ENCODE measurements at places on chromosomes 1 and 21. TPM values are rescaled to one million over a fixed set of nuclear protein-coding genes. Genes with fewer than 3 reads are reported as not detected.

Gene GLIS1
- 0.21 TPM for total RNA-seq

Gene ZNF644
- 85.2 TPM for total RNA-seq

Gene BARHL2
- 0.15 TPM for total RNA-seq

Gene RHBDL2
- total RNA-seq: 0.84 TPM

DNA sequence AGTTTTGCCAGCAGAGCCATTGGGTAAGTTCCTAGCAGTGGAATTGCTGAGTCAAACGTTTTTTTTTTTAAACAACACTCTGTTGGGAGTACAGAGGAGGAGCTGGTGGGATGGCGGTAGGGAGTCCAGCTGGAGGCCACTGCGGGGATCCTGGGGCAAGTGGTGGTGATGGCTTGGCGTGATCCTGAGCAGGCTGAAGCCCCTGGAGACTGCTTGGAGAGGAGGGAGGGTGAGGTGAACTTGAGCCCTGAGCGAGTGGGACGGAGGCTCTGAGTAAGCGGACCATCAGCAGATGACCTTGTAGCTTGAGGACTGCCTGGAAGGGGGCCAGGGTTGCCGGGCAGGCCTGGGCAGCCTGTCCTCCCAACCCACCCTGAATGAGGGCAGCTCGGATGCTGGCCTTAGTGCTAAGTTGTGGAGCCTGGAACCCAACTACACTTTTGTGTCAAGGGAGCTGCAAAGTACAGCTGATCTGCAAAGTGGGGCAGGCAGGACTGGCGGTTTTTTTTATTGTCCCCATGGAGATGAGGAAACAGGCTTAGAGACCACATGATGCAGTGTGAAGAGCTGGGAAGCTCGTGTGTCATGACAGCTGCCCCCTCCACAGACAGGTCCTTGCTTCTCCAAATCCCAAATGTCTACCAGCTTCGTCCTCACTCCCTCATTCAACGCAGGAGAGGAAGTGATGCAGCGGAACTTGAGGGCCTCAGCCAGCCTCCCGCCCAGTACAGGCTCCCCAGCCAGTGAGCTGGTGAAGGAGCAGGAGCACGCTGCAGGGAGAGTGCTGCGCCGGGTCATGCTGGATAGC, 20.2 kb downstream of the MRPL37 start:
- DNase-seq: no peak

- no peak for DNase-seq
Observed at GRCh38 chr1:230641900-230642262, 400 bp upstream of the COG2 start.

- no peak for DNase-seq
Observed at GRCh38 chr1:3898994-3899753, 898 bp downstream of the C1orf174 start.

DNA sequence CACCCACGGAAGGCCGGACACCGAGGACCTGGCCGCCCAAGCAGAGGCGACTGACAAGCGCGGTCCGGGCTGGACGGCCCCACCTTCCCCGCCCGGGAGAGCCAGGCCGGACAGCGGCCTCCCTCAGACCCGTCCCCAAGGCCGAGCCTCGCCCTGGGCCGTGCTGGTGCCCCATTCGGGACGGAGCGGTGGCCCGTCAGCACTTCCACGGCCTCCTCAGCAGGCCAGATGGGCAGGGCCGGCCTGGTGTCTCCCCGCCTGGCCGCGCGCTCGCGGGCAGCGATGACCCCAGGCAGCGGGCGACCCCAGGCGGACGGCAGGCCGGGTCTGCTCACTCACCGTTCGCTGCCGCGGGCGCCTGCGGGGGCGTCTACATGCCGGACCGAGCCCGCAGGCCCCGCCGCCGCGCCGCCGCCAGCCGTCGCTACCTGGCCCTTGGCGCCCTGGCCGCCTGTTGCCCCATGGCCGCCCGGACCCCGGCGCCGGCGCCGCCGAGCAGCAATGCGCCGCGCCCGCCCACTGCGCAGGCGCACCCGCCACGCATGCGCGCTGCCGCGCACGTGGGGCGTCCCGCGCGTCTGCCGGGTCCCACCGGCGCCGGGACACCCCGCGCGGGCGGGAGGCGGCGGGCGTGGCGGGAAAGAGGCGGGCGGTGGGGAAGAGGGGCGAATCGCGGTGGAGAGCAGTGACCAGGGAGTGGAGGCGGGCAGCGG, at the start of gene NADK:
Gene NADK (minus strand): TSS at position 521 of the 713 bp plus-strand sequence. CDS start 13,064 bp downstream, outside the sequence.
- DNase-seq: peak; percentile 79

- DNase-seq: no peak
Observed at GRCh38 chr1:215476541-215476940, 90.6 kb upstream of the KCTD3 start.

- DNase-seq: no peak
Observed at GRCh38 chr21:42563261-42563660, 49.6 kb downstream of the SLC37A1 start.

- DNase-seq: no peak
Observed at GRCh38 chr1:22176258-22176657, 33.4 kb upstream of the WNT4 start.

DNA sequence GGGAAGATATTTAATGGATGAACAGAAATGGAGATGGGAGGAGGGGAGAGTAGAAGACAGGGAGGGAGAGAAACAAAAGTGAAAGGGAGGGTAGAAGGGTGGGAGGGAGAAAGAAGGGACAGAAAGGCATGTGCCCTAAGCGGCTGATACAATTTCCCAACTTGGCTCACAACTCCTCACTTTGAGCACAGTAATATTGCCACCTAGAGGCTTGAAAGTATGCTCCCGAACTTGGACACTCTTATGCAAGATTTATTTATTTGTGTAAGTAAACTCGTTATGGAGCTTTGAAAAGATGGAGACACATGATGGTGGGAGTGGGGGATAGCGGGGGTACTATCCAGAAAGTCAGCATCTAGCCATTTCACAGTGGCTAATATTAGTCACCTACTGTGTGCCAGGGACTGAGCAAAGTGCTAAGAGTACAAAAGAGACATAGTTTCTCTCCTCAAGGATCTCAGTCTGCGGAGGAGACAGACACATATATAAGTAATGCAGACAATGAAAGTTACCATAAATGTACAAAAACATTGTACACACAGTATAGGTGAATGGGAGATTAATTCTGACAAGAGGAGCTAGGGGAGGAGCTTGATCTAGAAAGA, 189.7 kb downstream of the SEC16B start:
- no peak for DNase-seq

GRCh38 chr1:81466961-81467360, 333.8 kb upstream of the ADGRL2 start:
- no peak for DNase-seq

GRCh38 chr1:43377831-43378230, 10.0 kb upstream of the ELOVL1 start:
- DNase-seq: no peak

DNA sequence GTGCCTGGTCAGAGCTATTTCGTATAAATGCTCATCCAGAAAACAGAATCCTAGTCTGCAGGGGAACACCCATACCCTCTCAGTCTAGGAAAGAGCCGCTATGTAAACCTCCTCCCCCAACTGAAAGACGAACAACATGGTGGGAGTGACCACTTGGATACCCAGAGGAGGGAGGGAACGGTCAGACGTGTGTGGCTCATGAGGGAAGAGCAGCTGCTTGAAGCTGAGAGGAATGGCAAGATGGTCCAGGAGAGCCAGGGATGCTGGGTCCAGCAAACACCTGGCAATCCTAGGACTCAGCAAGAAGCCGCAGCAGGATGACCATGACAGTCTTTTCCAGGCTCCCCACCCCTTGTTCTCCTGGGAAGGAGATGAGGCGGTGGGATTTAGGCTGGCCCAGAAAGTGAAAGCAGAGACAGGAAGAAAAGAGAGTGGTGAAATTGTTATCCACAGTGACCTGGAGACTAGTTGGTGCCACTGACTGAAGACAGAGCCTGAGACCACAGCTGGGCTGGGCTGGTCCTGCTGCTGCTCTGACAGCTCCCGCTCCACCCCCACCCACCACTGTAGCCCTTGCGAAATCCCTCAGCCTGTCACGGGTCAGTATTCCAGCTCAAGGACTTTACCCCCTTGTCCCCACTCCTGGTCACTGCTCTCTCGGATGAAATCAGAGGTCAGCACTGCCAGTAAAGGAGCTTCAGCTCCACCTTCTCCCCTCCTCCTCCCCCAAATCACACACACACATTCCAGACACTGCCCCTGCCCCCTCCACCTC, 3.6 kb downstream of the CERS2 start:
- DNase-seq: no peak

GRCh38 chr1:71047635-71048607, at the start of gene PTGER3:
TSS of gene PTGER3 (minus strand) at chr1:71047816. CDS start at chr1:71047577, 239 bp downstream.
- no peak for DNase-seq

DNA sequence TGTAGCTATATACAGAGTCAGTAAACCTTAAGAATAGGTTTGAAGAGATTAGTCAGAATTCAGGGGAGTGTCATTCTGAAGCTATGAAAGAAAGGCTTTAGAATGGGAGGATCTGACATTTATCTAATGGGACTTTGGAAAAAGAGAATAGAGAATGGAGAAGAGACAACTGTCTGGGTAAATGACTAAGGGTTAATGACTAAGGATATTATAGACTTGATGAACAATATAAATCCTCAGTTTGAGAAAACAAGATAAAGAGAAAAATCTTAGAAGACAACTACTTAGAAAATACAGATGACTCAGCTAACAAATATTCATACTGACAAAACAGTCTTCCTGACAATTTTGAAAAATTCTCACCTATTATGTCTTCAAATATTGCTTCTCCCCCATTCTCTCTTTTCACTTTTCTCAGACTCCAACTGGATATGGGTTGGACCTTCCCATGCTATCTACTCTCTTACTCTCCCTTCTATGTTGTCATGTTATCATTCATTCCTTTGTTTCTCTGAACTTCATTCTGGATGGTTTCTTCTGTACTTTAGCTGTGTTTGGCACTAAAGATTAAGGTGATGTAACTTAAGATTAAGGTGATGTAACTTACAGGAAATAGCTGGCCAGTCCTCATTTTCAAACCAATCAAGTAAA, 20.4 kb downstream of the SLC16A1 start:
- no peak for DNase-seq

- DNase-seq: no peak
Observed at GRCh38 chr21:35198982-35199732, 150.1 kb upstream of the RUNX1 start.

DNA sequence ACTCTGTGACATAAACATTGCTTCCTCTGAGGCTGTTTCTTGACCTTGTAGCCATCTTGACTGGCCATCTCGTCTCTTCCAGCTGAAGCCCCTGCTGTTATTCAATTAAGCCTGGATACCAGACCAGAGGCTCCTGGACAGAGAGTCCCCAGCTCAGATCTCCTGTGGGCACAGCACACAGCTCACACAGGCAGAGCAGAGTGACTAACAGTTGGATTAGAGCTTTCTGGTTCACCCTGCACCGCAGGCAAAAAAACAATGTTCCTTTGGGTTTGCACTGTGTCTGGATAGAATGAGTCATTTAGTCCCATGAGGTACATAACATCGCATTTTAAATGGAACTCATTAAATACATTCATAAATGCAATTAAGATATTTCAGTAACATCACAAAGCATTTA, 33.4 kb upstream of the USH2A start:
- no peak for DNase-seq

DNA sequence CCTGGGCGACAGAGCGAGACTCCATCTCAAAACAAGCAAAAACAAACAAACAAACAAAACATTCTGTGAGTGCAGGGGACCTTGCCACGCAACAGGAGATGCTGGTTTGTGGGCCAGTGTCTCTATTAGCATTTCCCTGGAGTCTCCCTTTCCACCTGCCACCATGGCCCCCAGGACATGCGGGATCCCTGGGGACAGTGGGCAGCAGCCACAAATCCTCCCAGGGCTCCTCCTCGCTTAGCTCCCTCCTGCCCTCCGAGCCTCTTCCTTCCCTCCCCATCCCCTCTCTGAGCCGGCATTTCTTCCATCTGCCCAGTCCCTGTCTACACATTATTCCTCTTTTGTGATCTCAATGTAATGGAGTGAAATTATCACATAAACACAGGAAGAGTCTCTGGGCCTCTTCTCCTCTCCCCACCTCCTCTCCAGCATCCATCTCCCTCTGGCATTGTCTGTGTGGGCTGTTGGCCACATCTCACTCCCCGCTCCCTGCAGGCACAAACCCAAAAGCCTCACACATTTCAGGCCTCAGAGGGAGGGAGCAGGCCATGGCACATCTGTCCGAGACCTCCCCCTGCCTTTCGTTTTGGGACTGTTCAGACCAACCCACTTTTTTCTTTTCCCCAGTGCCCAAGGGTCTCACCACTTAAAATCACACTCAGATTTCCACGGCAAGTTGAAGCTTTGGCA, 144.3 kb downstream of the MIS18A start:
- DNase-seq: peak; percentile 33

DNA sequence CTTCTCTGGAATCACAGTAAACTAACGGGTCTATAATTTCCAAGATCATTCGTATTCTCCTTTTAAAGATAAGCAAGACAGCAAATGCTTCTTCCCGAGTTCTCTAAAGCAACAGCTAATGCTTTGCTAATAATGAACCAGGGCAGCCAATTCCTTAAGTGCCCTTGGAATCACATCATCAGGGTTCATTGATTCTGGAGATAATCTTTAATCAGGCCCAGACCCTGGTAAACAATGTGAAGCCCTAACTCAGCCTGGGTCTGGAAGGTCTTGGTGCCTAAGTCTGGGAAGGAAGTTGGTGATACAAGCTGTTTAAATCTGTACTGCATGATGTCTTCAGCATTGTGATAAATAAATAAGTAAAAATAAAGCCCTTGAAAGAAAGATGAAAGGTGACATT, 18.4 kb downstream of the ERI3 start:
- DNase-seq: no peak

DNA sequence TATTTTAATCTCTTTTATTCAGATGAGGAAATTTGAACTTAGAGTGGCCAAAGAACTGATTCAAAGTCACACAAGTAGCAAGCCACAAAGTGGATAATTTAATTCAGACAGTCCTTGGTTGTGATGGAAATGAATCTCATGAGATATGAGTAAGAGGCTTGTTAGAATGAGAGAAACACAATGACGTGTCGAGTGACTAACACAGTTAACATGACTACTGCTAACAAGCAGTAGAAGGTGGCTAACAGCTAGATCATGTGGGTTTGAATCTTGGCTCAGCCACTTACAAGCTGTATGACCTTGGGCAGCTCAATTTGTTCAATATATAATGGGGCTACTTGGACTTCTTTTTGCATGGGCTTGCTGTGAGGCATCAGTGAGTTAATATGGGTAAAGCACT, 104.5 kb upstream of the LMO4 start:
- DNase-seq: no peak

DNA sequence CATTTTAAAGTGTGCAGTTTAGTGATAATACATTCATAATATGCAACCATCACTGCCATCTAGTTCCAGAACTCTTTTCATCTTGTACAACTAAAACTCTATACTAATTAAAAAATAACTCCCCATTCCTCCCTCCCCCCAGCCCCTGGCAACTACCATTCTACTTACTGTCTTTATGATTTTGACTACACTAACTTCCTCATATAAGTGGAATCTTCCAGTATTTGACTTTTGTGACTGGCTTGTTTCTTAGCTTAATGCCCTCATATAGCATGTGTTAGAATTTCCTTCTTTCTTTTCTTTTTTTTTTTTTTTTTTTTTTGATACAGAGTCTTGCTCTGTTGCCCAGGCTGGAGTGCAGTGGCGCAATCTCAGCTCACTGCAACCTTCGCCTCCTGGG, 1.4 kb upstream of the NVL start:
- DNase-seq: no peak

GRCh38 chr1:230113593-230114236, 46.7 kb downstream of the GALNT2 start:
- no peak for DNase-seq

Data from H1 (cell line).